Thoracic aorta endothelial cell (primary cell): ENCODE measurements at places on chromosomes 6 and 20. TPM values are rescaled to one million over a fixed set of nuclear protein-coding genes. Genes with fewer than 3 reads are reported as not detected.

The FAM184A gene
- total RNA-seq = 0.66 and 1.1 TPM in 2 replicates

The FERMT1 gene
- total RNA-seq = 3.3 and 6.5 TPM in 2 replicates

The ABHD16B gene
- total RNA-seq = not detected in 2 replicates

The CD40 gene
- total RNA-seq = 8.4 and 19.2 TPM in 2 replicates

The GSTA2 gene
- total RNA-seq = not detected in 2 replicates
